ENCODE measurements at places on chromosomes 4 and X. TPM values are rescaled to one million over a fixed set of nuclear protein-coding genes. Genes with fewer than 3 reads are reported as not detected.

The ADGRG4 gene
- total RNA-seq, result under 0.01 TPM

DNA sequence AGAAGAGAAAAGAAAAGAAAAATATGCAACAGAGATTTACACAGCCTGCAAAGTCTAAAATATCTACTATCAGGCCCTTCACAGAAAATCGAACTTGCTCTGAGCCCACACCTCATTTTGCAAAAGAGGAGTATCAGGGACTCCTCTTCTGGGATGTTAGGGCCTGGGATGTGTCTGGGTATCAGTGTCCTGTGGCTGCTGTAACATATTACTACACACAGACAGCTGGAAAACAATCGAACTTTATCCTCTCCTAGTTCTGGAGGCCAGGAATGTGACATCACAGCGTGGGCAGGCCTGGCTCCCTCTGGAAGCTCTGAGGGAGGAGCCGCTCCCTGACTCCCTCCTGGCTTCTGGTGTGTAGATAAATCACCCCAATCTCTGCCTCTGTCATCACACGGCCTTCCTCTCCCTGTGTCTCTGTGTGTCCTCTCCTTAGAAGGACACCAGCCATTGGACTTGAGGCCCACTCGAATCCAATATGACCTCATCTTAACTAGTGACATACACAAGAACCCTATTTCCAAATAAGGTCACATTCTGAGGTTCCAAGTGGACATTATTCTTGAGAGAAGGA lies 52.9 kb downstream of the PPP2R2C start:
- DNase-seq, result no peak

DNA sequence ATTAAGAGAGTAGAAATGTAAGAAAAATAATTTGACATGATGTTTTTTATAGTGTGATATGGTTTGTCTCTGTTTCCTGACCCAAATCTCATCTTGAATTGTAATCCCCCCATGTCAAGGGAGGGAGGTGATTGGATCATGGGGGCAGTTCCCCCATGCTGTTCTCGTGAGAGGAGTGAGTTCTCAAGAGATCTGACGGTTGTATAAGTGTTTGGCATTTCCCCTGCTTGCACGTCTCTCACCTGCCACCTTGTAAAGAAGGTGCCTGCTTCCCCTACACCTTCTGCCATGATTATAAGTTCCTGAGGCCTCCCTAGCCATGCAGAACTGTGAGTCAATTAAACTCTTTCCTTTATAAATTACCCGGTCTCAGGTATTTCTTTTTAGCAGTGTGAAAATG lies 34.8 kb upstream of the EXOC1L start:
- no peak for DNase-seq

DNA sequence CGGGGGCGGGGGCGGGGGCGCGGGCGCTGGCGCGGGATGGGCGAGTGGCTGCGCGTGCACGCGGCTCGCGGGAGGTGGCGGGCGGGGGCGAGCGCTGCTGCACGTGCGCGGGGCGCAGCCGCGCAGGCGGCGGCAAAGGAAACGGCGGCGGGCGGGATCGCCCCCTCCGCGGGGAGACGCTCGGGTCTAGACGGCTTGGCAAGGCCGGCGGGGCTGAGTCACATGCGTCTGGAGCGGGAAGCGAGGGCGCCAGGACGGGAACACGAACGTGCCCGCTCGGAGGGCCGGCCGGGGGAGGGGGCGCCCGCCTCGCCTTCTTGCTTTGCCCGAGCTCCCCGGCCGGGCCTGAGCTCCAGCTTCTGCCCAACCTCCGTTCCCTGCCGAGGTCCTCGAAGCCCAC lies 4.3 kb upstream of the HAUS7 start:
- no peak for DNase-seq

GRCh38 chr4:61556277-61556676 lies 356.2 kb downstream of the ADGRL3 start:
- no peak for DNase-seq

DNA sequence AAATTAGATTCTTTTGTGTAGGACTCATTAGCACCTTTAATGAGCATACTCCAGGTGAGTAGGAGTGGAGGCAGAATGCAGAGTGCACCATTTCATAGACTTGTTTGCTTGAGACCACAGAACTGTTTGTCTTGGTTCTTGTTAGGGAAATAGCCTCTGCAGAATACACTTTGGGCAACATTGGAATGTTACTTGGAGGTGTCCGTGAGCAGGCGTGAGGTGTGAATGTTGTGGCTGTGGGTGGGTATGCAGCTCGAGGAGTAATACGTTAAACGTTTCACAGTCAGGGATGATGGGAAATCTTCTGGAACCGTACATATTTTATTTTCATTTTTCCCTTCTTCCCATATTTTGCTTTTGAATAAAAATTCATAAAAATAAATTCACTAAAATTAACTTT lies 31.6 kb downstream of the PAQR3 start:
- no peak for DNase-seq

- DNase-seq, result no peak
Observed at GRCh38 chr4:3518941-3519340, 13.3 kb downstream of the LRPAP1 start.

GRCh38 chrX:152451731-152451980 lies 541 bp upstream of the GABRA3 start:
- no peak for DNase-seq

DNA sequence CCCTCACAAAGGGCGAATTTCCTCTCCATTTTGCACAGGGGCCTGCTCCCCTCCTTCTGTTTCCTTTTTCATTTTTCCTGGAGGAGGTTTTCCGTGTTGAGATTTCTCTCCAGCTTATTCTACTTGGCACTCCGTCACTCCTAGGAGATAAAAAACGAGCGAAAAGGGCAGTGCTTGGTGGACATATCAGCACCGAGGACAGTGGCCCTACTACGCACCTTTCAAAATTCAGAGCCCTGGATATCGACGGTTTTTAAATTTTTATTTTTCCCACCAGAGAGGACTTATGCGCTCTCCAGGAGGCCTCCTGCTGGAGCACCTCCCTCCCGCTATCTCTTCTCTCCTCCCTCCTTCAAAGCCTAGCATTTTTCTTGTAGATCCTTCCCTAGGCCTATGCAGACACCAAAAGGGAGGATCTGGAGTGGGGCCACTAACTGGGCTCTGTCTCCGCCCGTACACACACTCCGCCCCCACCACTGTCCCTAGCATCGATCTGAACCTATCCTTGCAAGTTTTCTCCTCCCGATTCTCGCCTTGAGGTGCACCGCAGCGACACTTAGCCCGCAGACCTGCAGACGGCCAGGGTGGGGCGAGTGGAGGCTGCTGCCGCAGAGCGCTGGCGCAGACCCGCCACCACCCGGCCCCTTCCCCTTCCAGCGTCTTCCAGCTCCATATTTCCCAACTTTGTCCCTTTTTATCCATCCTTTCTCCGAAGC lies 8.5 kb upstream of the TCEAL9 start:
- DNase-seq, result no peak

- DNase-seq, result no peak
Observed at GRCh38 chr4:151917145-151917734, 156.4 kb upstream of the GATB start.

DNA sequence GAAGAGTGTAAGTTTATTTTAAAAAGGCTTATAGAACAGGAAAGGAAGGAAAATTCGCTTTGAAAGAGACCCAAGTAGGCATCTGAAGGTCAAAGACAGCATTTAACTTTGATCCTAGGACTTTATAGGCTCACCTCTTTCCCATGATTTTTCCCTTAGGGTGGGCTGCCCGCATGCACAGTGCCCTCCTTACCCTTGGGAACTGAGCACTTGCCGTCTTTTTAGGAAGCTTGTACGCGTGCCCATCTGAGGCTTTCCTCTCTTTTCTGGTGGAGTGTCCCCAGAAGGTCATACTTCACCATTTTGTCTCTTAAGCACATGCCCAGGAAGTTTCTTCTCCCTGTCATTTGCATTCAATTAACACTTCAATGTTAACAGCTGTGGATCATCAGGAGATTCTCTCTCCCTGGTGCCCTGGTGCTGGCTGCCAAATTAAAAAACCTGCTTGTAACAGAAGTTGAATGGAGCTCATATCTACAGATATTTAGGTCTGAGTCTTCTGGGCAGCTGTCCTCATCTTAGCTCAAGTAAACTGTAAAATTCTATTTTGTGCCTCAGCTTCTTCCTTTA lies 38.4 kb upstream of the IL9R start:
- no peak for DNase-seq
